Suppressor macrophage treated with lipopolysaccharide for 4 hours (primary cell): ENCODE measurements at places on chromosomes 3 and 15.

DNA sequence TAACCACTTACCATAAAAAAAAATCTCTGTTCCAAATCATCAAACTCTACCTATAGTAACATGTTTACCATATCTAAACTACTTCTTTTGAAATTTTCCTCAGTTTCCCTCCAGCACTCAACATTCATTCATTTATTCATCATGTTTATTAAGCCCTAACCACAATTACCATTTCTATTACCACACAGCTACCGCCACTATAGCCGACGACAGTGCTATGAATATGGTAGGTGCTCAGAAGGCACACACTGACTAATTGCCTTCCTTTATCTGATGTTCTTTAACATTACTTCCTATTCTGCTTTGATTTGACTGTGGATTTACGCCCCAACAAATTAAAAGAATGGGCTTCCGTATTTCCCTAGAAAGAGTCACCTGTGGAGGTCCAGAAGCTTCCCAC lies 43.9 kb downstream of the GUCA1C start:
- no peak for DNase-seq

DNA sequence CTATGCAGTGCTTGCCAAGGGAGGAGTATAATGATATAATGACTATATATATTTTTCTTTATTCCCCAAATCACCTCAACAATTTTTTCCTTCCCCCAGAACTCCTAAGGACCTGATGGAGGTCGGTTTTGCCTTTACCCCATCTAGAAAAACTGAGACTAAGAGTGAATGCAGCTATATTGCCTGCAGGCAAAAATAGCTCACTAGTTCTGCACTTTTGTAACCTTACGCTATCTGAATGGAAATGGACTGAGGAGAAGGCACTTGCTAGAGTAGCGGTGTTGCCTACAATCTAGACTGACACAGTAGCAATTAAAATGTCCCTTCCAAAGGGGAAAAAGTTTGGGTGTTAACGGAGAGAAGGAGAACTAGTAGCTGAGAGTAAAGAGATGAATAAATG lies 379.5 kb upstream of the SEMA6D start:
- DNase-seq: no peak

GRCh38 chr15:90582553-90582952 lies 52.8 kb downstream of the CRTC3 start:
- DNase-seq: no peak

GRCh38 chr3:157914882-157915281 lies 191.3 kb downstream of the SHOX2 start:
- DNase-seq: no peak

- peak; percentile 62 for DNase-seq
Observed at GRCh38 chr15:68578175-68578979, 416 bp upstream of the CORO2B start.

GRCh38 chr3:170899455-170899854 lies 9.0 kb downstream of the EIF5A2 start:
- DNase-seq: no peak

GRCh38 chr3:99575683-99576082 lies 62.7 kb upstream of the COL8A1 start:
- no peak for DNase-seq

GRCh38 chr3:48473617-48473952 lies 27.0 kb downstream of the ATRIP start:
- DNase-seq: no peak

DNA sequence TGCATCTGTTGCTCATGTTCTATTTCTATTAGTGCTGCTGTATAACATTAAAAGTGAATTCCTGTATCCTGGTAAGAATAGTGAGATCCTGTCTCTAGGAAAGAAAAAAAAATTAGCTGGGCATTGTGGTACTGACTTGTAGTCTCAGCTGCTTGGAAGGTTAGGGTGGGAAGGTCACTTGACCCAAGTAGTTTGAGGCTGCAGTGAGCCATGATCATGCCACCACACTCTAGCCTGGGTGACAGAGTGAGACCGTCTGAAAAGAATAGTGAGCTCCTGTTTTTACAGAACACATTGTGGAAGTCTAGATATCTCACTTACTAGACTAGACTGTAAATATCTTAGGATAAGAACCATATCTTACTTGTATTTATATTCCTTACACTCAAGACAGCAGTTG lies 4.6 kb downstream of the ATP11B start:
- peak; percentile 28 for DNase-seq

GRCh38 chr15:39641191-39641889 lies 60.5 kb downstream of the THBS1 start:
- DNase-seq: no peak

- DNase-seq: no peak
Observed at GRCh38 chr15:26697913-26698312, 75.0 kb downstream of the GABRB3 start.

DNA sequence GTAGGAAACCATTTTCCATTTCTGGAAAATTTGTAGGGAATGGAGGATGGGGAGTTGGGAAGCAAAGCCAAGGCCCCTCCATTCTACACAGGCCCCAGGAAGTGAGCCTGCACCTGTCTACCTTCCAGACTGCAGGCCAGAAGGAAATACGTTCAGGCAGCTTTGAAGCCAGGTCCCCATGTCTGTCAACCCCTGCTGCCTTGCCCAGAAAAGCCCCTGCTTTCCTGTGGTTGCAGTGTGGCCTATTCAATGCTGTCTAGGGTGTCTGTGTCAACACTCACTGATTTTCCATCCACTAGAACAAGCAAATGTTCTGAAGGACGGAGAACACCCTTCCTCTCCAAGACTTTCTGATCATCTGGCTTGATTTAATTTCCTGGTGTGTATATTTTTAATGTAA lies 281.9 kb downstream of the TLE3 start:
- DNase-seq: no peak

- no peak for DNase-seq
Observed at GRCh38 chr15:52437646-52438045, 91.0 kb downstream of the MYO5A start.

DNA sequence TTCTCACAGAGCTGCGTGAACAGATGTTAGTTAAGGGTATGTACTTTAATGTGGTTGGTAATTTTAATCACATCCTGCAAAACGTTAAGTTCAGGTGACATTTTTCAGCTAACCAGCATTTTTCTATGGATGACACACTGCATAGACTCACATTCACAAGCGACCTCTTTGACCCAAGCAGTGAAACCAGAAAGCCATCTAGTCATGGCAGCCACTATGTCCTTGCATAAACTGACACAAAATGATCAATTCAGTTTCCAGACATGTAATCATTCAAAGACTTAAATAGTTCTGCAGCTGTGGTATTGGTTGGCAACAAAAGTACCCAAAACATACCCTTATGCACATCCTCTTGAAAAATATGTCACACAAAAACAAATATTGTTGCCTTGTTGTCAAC lies 7.4 kb upstream of the CAPN7 start:
- DNase-seq: no peak

DNA sequence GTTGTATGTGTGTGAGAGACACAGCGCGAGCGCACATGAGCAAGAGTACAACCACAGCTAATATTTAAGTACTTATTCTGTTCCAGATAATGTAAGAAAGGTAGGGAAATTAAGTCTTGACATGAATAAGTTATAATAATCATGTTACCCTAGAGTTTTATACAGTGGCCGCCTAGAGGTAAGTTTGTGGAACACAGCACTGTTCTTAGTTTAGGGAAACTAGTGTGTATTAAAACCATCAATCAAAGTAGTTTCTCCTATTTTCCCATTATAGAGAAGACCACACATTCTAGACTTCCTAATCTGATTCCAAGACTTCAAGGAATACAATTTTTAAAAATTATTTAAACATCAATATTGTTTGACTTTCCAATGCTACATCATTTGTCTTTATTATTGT lies 9.5 kb downstream of the ALDH1A2 start:
- no peak for DNase-seq

DNA sequence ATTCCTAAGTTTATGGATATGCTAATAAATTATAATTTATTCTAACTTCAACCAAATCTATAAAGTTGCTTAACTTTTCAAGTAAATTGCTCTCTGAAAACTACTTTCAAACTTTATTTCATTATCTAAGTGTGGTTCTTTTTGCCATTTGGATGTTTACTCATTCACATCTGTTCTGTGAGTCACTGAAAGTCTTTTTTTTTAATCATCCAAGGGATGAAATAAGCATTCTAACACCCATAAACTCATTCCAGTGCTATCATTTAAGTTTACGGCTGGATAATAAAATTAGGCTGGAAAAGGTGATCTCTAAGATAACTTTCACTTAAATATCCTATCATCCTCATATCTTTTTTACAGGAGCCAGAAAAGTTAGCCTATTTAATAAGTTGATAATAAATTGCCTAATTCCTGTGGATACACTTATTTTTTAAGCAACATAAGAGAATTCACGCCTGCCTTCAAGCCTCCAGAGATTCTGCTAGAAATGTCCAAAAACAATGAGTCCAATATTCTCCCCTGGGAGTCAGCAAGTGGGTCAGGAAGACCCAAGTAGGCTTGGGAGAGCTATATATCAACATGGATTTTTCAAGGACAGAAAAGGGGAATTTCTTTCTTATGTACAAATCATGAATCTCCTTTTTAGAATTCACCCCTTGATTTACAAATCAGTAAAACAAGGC lies 25.8 kb downstream of the SCG3 start:
- DNase-seq: no peak

DNA sequence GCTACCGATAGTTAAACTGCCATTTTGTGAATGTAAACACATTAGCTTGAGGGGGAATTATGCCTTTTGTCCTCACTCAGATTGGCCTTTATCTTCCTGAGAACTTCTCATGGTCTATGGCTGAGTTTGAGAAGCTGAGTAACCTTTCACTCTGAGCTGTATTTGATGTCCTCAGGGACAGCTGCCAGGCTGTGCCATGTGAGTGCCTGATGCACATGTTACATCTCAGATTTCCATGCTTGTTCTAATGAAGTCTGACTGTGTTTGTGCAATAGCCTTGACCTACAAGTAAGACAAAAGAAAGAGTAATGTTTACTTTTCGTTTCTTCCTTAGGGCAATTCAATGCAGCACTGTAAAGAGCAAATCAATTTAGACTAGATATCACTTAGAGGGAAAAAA lies 44.1 kb upstream of the ARL6 start:
- no peak for DNase-seq

DNA sequence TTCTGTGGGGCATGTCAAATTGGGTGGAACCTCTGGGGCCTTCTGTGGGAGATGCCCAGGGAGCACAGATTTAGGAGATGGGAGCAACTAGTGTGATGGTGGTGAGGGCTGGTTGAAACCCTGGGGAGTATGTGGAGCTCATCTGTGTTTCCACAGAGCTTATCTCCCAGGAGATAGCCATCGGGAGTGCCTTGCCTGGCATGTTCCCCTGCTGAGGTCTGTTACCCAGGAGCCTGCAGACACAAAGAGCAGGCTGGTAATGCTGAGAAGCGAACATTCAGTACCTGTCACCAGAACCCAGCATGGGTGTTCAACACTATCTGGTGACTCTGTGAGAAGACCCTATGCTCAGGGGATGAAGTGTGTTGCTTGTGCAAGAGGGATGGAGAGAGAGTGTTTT lies 85.0 kb downstream of the CLSTN2 start:
- no peak for DNase-seq

GRCh38 chr3:36714343-36715086 lies 49.8 kb downstream of the DCLK3 start:
- DNase-seq: no peak

DNA sequence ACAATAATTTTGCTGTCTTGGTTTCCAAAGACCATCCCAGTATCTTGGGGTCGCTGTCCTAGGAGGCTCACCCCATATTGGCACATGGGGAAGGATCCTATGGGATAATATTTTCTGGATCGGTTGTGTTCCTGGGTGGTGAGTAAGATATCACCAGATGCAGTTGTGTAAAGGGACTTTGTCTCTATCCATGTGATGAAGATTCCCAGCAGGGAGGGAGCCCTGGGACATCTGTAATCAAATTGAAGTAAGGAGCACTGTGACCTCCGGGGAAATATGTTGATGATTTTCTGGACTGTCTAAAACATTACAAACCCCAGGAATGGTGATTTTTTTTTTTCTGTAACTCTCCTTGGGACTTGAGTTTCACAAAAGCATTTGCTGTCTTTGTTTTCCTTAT lies 36.2 kb upstream of the LRTM1 start:
- DNase-seq: no peak

DNA sequence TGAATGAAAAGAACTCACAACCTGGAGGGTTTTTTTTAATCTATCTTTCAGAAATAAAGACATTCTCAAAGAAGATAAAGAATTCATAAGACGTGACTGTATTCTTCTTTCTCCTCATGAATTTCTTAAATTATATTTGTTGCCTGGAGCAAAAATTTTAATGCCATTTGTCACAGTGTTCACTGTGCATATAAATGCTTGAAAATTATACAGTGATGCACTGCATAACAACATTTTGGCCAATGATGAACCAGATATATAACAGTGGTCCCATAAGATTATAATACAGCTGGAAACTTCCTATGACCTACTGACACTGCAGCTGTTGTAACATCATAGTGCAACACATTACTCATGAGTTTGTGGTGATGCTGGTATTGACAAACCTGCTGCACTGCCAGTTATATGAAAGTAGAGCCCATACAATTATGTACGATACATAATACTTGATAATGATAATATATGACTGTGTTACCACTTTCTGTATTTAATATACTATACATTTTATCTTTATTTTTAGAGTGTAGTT lies 67.3 kb downstream of the P2RY1 start:
- DNase-seq: peak; percentile 29

- no peak for DNase-seq
Observed at GRCh38 chr15:65561934-65562333, 31.7 kb downstream of the HACD3 start.

- DNase-seq: peak; percentile 46
Observed at GRCh38 chr3:187902936-187903335, 157.7 kb upstream of the BCL6 start.

DNA sequence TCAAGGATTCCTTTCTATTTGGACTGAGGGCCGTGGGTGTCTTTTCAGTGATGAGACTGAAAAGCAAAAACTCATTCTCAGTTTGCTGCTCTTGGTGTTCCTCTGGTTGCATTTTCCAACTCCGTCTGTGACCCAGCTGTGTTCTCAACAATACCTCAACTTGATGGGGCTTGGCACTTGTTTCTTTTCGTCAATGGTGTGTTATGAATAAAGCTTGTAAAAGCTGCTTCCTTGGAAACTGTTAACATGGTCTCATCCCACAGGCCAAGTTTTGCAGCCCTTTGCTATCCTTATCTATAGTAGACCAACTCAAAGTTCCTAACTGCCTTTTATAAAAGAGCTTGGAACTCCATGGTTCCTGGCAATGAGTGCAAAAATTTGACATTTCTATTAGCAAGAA lies 142.5 kb upstream of the UBE2E1 start:
- DNase-seq: no peak

GRCh38 chr3:168828943-168829342 lies 733.2 kb upstream of the GOLIM4 start:
- DNase-seq: no peak
